ENCODE measurements at places on chromosomes 5 and 9.

DNA sequence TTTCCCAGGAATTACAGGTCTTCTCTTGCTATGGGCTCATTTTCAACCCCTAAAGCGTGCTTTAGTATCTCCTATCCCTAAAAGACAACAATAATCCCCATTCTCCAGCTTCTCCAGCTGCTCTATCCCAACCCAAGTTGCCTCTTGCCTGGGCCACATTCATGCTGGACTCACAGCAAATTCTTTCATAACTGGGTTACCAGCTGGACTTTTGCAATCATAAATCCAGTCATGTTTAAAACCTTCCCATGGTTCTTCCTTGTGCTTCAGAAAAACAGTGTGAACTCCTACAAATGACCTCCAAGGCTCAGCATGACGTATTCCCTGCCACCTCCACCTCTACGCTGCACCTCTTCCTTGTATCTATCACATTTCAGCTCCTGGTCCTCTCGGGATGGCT lies 346.9 kb downstream of the GADD45G start:
- no peak for DNase-seq

- no peak for DNase-seq
Measured at GRCh38 chr9:22107202-22108045, 98.3 kb upstream of the CDKN2B start.

GRCh38 chr5:149011084-149011483 lies 51.8 kb downstream of the SH3TC2 start:
- DNase-seq: no peak

- no peak for DNase-seq
Measured at GRCh38 chr9:36911601-36912412, 122.3 kb downstream of the PAX5 start.

DNA sequence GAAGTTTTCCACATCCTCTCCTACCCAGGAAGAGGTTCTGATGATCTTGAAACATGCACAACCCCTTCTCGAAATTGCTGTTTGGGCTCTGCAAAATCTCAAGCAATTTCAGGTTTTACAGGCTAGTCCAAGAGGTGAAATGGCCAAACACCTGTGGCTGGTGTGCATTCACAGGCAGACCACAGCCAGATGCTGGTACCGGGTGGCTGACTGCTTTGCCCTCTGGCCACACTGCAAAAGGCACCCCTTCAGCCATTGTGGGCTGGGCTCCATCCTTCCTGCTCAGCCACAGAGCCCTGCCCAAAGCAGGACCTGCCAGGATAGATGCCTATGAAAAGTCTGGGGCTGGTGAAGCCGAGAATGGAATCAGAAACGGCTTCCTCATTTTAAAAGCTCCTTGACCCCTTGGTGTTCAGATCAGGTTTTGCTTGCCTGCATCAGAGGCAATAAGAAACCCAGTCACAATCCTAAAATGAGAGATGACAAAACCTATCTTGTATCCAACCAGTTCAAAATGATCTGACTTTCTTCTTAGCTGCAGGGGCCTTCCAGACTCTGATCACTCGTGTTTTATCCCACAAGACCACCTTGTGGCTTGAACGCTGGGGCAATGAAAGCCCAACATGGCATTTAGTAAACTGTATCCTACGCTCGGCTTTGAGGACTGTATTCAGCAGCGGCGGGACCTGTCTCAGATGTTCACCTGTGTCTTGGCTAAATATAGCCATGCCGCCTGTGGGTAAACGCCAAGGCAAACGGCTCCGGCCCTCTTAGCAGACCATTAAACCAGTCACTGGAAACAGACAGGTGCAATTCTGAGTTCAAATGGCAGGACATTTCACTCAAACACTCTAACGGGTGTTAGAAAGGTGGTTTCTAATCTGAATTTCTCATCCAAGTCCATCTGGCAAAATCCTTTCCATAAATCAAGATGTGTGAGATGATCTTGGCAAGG lies 49.6 kb downstream of the EPB41L4B start:
- no peak for DNase-seq
